Right hindlimb (tissue), 1 donor: ENCODE measurements at places on chromosomes 12 and 14.
A peak's percentile ranks its signal among the peaks of the same experiment; 100 is the strongest.

DNA sequence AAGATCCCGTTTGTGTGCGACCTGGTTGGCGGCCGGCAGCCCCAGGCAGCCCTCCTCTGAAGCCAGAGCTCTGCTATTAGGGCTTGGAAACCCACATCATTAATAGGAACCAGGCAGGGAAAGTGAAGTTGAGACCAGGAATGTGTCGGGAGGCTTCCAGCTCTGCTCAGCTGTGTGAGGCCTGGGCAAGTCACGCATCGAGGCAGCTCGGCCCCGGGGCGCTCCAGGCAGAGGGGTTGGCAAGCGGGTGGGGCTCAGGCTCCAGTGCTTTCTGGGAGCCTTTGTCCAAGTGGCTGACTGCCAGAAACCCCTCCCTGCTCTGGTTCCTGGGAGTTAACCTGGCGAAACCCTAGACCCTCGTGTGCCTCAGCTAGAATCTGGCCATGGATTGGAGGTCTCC is 1151.7 kb downstream of the VRK1 start:
- DNase-seq, result peak; percentile 36

- DNase-seq, result no peak
Measured at GRCh38 chr12:31645924-31646323, 13.6 kb upstream of the ETFBKMT start.

DNA sequence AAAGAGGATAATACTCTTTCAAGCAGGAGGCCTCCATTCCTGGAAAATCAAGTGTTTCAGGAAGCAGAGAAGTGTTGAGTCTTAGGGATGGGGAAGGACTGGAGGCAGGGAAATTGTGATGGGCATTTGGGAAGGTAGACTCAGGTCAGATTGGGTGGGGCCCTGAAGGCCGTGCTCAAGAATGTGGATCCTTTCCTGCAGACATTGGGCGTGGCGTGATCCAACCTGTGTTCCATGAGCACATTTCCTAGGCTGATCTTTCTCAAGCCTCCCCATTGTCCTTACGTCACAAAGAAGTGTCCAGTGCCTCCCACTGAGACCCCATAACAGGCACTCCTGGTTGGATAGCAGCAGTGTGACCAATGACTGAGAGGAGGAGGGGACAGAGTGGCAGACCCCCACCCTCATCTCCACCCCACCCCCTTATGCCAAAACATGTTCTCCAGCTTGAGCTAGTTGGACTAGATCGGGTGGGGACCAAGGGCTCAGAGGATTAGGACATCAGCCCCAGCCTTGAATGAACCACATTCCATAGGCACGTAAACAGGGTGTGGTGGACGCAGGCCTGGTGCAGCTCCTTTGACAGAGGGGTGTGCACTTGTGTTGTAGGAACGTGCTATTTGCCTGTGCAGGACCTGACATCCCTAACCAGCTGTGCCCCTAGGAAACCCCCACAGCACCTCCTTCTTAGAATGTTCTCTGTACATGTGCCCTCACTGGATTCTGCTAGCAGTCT is 76.8 kb downstream of the TTC9 start:
- no peak for DNase-seq

- no peak for DNase-seq
Measured at GRCh38 chr12:106305376-106305775, 2.8 kb downstream of the TCP11L2 start.

- DNase-seq, result peak; percentile 29
Measured at GRCh38 chr12:6605421-6606330, 1.5 kb downstream of the CHD4 start.

DNA sequence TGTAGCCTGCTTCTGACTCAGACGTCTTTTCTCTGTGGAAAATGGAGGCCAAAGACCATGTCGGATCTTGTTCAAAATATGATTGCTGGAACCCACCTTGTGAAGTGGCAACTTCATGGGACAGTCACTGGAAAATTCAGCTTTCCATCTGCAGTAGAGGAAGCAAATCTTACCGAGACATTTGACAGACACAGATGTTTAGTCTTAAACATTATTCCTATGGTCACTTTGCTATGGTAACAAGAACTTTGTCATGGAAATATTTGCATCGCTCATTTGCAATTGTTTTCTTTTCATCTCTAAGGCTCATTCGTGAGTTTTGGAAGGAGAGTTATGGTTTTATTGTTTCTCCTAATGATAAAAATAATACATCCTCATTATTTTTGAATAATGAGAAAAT is 98.3 kb upstream of the HIF1A start:
- no peak for DNase-seq

DNA sequence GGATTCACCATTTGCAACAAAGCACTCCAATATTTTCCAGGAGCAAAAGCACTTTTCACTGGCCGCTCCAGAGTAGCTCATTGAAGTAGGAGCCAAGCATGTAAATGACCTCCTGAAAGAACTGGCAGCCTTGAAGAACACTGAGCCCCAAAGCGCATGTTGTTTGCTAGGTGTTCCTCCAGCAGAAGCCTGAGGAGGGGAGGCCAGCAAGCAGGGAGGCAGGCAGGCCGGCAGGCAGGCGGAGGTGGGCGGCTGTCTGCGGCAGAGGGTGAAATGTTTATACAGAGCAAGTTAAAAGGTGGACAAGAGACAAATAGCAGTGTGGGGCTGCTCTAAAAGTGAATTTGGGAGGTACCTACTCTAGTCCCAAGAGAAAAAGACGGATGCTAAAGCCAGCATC is 439.4 kb downstream of the CCDC91 start:
- DNase-seq, result no peak

GRCh38 chr12:114661245-114661644 is 22.7 kb downstream of the TBX3 start:
- no peak for DNase-seq

DNA sequence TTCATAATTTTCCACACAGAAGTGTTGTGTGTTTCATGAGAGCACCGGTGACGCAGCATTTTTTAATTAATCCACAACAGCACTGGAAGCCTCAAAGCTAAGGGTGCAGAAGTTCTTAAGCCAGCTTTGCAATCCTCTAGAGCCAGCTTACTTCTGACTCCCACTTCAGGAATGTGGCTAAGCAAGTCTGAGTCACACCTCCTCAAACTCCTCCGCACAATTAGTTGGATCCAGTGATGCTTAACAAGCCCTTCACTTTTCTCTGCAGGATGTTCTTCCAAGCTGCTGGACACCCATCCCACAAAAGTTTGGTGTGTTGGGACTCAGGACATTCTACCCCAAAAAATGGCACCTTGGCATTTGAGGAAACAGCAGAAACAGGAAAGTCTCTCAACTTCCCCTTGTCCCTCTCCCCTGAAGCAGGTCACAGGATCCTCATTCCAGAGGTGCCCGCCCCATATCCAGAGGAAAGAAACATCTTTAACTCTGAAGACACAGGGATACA is 210.0 kb downstream of the PPM1H start:
- DNase-seq, result no peak

DNA sequence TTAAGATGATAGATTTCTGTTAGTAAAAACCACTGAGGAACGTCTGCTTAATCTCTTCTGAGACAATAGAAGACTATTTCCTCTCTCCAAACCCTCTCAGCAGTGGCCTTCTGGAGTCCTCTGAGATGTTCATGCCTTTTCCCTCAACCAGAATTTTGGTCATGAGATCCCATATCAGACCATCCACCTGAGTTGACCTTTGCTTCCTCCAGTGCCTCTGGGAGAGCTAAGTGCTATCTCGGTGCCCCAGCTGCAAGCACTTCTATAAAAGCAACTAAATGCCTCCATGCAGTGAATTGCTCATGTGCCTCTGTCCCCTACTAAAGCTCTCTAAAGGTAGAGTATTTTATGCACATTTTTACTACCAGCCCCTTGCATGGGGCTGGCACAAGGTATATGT is 172.8 kb upstream of the BCL2L14 start:
- no peak for DNase-seq

DNA sequence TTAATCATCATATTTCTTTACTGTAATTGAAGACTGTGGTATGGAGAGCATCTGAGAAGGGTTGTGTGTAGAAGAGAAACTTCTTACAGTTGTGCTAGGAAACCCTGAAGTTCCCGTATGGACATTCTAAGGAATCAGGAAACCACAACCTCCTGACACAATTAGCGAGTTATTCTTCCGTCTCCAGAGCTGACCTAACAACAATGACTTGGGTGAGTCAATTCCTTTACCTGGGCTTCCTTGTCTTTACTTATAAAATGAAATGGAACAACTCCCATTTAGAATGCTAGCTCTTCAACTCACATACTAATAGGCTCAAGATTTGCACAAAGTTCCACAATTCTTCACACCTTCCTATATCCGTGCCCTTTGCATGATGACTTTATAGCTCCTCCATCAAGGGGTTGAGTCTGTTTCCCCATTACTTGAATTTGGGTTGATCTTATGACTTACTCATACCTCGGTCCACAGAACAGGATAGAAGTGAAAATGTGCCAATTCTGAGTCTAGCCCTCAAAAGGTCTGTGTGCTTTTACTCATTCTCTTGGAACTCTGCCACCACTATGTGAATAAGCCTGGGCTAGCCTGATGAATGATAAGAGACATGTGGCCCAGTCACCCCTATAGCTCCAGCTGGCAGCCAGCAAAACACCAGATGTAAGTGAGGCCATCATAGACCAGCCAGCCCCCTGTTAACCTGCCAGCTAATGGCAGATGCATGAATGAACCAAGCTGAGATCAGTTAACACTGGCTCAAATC is 459.4 kb downstream of the ETNK1 start:
- DNase-seq, result no peak

GRCh38 chr14:21302013-21302835 is 22.3 kb downstream of the RPGRIP1 start:
- DNase-seq, result no peak

DNA sequence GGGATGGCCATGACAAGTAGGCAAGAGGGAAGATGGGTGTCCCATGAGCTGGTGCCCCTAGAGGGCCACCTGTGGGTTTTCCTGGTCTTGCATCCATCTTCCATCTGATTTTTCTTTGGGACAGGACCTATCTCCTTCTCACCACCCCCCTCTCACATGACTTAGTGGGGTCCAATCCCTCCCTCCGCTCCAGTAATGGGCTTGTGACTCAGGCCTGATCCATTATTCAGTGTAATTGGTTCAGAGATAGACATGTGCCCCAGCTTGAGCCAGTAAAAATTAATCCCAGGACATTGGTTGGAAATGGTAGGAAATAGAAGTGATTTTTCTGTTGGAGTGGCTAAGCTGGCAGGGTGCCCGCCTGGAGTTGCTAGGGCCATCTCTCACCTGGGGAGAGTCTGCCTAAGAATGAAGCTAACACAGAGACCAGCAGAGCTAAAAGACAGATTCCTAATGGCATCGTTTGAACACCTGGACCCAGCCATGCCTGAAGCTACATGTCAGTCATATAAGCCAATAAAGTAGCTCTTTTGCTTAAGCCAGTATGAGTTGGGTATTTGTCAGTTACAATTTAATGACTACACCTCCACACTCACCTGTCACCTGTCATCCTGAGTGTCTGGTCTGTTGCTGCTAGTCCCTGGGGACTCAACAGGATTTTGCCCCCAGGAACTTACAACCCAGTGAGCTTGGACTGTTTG is 14.7 kb downstream of the RASAL1 start:
- DNase-seq, result no peak

- peak; percentile 35 for DNase-seq
Measured at GRCh38 chr12:119157978-119158377, 20.8 kb upstream of the HSPB8 start.

DNA sequence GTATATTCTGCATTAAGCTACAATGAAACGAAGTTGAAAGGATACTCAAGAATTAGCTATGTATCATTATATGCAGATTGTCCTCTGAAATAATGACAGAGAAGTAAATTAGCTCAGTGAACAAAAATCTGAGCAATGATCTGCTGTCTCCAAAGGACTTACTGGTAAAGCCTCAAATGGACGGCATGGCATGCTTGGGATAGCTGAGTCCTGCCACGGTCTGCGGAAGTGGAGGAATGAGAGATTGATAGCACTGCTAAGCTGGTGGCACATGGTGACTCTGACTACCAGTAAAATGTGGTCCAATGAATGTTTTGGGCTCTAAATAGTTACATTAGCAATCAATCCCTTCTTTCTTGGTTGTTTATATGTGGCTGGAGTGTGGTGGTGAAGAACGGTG is 3.7 kb upstream of the DENND5B start:
- DNase-seq, result no peak

GRCh38 chr14:20138520-20138919 is at the start of gene OR4N5:
Gene OR4N5, plus strand, starts transcription at chr14:20138820. Its CDS starts 4,916 bp downstream, at chr14:20143736.
- DNase-seq, result no peak

DNA sequence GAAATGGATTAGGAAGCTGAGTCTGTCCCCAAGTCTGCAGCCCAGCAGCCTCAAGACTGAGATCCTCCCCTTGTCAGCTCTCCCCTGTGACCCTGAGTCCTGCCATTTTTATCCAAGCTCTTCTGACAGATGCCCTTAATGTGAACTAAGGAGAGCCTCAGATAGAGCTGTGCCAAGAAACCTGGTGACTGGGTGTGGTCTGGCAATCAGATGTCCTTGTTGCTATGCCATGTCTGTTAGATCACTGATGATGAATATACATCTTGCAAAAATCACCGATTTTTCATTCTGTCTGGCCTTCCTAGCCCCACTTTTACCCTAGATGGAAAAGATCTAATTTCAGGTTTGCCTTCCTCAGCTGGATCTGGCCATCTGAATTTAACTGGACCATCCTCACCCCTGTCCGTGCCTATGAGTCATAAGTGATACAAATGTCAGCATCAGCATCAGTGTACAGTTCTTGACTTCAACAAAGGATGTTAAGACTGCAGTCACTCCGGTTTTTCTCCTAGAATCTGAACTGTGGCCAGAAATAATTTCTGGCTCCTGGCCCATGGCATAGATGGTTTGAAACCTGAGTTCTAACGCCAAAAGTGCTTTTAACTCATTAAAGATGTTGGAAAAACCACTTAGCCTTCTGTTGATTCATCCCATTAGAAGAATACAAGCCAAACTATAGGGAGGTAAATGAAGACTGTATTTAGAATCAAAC is 61.2 kb upstream of the GRIP1 start:
- DNase-seq, result no peak

GRCh38 chr14:55332654-55333570 is 61.7 kb downstream of the FBXO34 start:
- DNase-seq, result no peak

DNA sequence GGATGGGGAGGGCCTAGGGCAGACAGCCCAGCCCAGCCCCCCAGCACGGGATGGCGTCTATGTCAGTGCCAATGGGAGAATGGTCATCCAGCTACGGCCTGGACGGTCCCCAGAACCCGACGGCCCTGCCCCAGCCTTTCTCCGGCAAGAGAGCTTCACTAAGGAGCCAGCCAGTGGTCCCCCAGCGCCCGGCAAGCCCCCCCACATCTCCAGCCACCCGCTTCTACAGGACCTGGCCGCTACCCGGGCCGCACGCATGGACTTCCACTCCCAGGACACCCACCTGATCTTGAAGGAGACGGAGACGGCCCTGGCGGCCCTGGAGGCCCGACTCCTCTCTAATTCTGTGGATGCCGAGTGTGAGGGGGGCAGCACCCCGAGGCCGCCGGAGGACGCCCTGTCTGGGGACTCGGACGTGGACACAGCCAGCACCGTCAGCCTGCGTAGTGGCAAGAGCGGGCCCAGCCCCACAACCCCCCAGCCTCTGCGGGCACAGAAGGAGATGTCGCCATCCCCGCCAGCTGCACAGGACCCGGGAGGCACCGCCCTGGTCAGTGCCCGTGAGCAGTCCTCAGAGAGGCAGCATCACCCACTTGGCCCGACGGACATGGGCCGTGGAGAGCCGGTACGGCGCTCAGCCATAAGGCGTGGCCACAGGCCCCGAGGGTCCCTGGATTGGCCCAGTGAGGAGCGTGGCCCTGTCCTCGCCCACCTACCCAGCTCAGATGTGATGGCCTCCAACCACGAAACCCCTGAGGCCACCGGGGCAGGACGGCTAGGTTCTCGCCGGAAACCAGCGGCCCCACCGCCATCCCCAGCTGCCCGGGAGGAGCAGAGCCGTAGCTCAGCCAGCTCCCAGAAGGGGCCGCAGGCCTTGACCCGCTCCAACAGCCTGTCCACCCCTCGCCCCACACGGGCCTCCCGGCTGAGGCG is 21.9 kb downstream of the CEP170B start:
- DNase-seq, result peak; percentile 15
